GDM1 (cell line): ENCODE measurements at places on chromosomes 2 and 18.

DNA sequence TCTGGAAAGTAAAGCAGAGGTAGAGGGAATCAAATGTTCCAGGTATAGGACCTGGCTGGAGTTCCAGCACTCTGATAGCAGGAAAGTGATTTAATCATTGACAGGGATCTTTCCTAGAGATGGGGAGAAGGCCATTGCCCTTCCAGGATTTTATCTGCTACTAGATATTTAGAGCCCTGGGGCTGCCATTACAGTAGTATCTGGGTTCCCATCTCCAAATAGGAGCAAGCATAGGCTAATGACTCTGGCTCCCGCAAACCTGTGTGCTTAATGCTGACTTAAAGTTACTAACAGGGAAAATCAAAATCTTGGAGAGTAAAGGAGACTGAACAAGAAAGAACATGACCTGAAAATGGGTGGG lies 297.6 kb upstream of the CCDC68 start:
- no peak for DNase-seq

- DNase-seq, result no peak
Observed at GRCh38 chr2:54755641-54756326, 32.3 kb downstream of the EML6 start.

- no peak for DNase-seq
Observed at GRCh38 chr2:10171006-10171800, 48.7 kb downstream of the RRM2 start.

- no peak for DNase-seq
Observed at GRCh38 chr2:5093518-5093917, 598.7 kb upstream of the SOX11 start.
